ENCODE measurements at places on chromosomes 2 and 18.

- H3K4me1 ChIP-seq: peaks cover 62% of the 10 kb centered on the region
- DNase-seq: peak; percentile 65
- no peak overlapping the region for H3K4me3 ChIP-seq
- H3K27ac ChIP-seq: peak overlapping the region; percentile 92
Measured at GRCh38 chr2:84832772-84833461, 48.0 kb downstream of the TRABD2A start.

DNA sequence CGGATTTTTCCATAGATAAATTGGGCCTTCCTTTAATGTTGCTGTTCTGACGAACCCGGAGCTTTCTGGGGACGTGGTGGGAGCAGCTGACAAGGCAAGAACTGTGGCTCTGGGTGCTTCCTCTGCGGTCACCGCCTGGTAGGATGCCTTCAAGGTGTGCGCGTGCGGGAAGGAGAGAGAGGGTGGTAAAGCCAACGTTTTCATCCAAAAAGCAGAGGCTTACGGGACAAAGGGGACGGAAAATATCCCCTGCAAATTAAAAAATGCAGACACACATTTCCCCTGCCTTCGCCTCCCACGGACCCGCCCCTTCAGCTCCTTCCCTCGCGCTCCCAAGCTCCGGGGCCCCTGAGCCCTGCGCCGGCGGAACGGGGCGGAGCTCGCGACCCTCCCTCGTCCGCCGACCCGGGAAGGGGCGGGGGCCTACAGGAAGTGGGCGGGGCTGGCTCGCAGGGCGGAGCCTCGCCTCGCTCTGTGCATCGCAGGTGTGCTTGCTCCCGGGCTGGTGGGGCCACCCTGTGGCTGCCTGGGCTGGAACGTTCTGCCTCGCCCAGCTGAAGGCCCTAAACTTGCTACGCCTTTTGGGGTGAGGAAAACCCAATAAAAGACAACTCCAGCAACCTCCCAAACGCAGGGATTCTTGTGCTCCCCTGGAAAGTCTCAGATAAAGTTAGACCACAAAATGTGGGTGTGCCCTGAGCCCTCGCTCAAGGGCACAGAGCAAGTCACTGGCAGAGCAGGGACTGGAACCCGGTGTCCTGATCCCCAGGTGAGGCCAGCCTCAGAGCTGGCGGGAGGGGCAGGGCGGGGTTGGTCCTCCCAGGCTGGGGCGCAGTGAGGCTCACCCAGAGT, 25.4 kb upstream of the SLC66A3 start:
- no peaks in the 10 kb centered on the region for H3K36me3 ChIP-seq
- H3K27ac ChIP-seq: no peak overlapping the region
- no peaks in the 10 kb centered on the region for H3K27me3 ChIP-seq
- no peak for DNase-seq
- H3K4me3 ChIP-seq: no peak overlapping the region

GRCh38 chr2:71309-72035, 25.2 kb upstream of the FAM110C start:
- no peak overlapping the region for H3K4me3 ChIP-seq
- no peaks in the 10 kb centered on the region for H3K4me1 ChIP-seq
- no peak overlapping the region for H3K27ac ChIP-seq
- H3K27me3 ChIP-seq: no peaks in the 10 kb centered on the region

GRCh38 chr2:23019476-23019875, 365.5 kb upstream of the KLHL29 start:
- no peak overlapping the region for H3K4me3 ChIP-seq
- H3K27ac ChIP-seq: no peak overlapping the region
- no peak for DNase-seq
- H3K4me1 ChIP-seq: no peaks in the 10 kb centered on the region

GRCh38 chr2:239047861-239048260, 200.0 kb downstream of the TWIST2 start:
- H3K36me3 ChIP-seq: peaks cover 32% of the 10 kb centered on the region
- no peak overlapping the region for H3K4me3 ChIP-seq
- H3K27ac ChIP-seq: no peak overlapping the region
- DNase-seq: no peak
- H3K27me3 ChIP-seq: no peaks in the 10 kb centered on the region
- no peaks in the 10 kb centered on the region for H3K4me1 ChIP-seq

GRCh38 chr2:134537121-134537520, 181.7 kb downstream of the TMEM163 start:
- H3K4me3 ChIP-seq: no peak overlapping the region
- no peak for DNase-seq
- H3K4me1 ChIP-seq: no peaks in the 10 kb centered on the region
- H3K27ac ChIP-seq: no peak overlapping the region
- no peaks in the 10 kb centered on the region for H3K27me3 ChIP-seq

DNA sequence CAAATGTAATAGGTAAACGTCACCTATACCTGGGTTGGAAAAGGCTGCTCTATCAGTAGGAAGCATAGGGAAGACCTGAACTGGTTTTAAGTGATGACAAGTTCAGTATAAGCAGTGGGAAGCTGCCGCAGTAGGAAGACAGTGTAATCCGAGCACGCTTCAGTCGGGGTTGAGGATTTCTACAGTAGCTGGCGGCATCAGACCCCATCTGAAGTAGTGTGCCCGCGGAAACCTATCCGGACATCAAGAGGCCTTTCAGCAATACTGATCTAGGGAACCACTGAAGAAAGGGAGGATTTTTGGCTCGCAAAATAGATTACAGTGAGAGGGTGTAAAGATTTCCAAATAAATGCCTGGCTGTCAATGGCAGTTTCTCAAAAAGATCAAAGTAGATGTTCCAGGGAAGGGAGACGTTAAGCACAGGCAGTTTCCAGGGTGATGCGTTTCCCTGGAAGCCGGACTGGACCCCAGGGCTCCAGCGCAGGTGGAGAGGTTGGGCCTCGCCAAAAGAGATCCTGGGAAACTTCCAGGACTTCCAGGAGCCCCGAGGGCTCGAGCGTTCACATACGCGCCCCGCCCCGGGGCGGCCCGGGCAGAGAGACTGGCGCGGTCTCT, 5.3 kb downstream of the LOXL3 start:
- H3K36me3 ChIP-seq: no peaks in the 10 kb centered on the region
- H3K4me3 ChIP-seq: peak overlapping the region; percentile 10
- H3K4me1 ChIP-seq: peaks cover 19% of the 10 kb centered on the region
- no peak overlapping the region for H3K27ac ChIP-seq
- DNase-seq: no peak

GRCh38 chr2:45192991-45193390, 183.7 kb upstream of the SIX2 start:
- H3K27ac ChIP-seq: no peak overlapping the region
- no peak for DNase-seq
- no peak overlapping the region for H3K4me3 ChIP-seq

GRCh38 chr18:23012249-23012648, 79.1 kb downstream of the RBBP8 start:
- H3K4me3 ChIP-seq: no peak overlapping the region
- no peak for DNase-seq
- no peaks in the 10 kb centered on the region for H3K27me3 ChIP-seq
- no peak overlapping the region for H3K27ac ChIP-seq
- H3K4me1 ChIP-seq: no peaks in the 10 kb centered on the region

DNA sequence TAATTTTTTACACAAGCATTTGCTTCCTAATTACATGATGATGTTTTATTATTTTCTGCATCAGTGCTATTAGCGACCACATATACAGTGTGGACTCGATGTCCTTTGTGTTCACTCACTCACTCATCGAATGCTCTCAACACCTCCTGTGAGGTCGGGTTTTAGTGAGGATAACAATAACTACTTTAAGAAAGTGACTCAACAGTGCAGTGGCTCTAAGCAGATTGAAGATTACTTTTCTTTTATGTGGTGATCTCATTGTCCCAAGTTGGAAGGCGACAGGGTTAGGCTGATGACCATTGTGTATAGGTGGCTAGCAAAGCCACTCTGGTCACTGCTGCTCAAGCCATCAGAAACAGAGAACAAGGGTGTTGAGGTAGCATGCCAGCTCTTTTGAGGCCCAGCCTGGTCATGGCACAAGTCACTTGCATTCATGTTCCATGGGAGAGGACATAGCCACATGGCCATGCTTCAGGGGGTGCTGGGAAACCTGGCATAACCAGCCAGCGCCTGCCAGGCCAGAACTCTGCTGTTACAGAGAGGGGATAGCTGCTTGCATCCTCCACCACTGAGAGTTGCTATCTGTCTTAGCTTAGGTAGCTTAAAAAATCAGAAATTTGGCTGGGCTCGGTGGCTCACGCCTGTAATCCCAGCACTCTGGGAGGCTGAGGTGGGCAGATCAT, 60.4 kb downstream of the PDCL3 start:
- H3K27me3 ChIP-seq: no peaks in the 10 kb centered on the region
- no peaks in the 10 kb centered on the region for H3K36me3 ChIP-seq
- H3K4me1 ChIP-seq: no peaks in the 10 kb centered on the region
- H3K27ac ChIP-seq: no peak overlapping the region

DNA sequence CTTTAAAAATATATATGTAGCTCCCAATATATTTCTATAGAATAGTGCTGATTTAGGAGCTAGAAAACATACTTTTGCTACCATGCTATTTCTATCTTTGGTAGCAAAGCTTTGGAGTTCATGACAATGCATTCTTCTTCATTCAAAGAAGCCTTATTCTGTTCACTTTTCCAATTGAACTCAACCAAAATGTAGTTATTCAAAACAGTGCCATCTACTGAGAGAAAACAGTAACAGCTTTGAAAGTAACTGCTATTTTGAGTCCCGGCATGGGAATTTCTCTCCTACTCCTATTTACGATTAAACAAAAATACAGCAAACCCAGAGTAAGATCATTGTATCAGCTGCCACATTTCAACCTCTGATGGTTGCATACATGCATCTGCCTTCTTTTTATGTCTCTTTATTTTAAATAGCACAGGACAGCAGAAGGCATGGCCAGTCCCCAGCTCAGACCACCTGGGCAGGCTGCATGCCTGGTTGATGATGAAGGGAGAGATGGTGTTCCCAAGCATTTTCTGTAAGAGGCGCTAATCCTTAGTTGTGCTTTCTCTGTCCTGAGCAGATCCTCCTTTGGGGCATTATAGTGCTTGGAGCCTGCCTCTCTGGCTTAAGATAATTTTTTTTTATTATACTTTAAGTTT, 69.7 kb upstream of the SULT1C3 start:
- DNase-seq: no peak
- H3K36me3 ChIP-seq: no peaks in the 10 kb centered on the region
- no peaks in the 10 kb centered on the region for H3K4me1 ChIP-seq
- H3K27me3 ChIP-seq: no peaks in the 10 kb centered on the region
- no peak overlapping the region for H3K27ac ChIP-seq
- H3K4me3 ChIP-seq: no peak overlapping the region

DNA sequence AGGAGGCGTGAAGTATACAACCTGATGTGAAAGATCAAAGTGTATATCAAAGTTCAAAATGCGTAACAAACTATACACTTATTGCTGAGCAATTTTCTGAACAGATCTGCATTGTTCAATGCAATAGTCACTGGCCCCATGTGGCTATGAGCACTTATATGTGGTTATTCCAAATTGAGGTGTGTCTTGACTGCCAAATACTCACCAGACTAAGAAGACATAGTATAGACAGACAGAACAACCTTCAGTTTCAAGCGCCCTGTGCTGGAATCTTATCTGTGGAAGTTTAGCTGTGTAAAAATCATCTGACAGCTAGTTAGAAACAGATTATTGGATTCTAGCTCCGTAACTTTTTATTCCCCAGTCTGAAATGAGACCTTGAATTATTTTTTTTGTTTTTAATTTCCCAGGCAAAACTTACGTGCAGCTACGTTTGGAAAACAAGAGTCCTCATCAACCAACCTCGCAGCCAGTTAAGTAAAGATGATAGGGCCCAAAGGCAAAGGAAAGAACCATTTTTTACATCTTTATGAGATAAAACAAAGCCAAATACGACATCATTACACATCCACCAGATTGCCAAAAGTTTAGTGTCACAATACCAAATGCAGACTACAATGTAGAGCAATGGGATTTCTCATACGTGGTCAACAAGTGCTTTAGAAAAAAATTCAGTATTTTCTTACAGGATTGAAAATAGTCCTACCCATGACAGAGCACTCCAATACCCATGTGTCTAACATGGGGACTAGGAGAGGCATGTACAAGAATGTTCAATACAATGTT, 37.2 kb downstream of the MBOAT2 start:
- H3K27me3 ChIP-seq: no peaks in the 10 kb centered on the region
- no peaks in the 10 kb centered on the region for H3K4me1 ChIP-seq
- H3K36me3 ChIP-seq: no peaks in the 10 kb centered on the region
- no peak for DNase-seq

DNA sequence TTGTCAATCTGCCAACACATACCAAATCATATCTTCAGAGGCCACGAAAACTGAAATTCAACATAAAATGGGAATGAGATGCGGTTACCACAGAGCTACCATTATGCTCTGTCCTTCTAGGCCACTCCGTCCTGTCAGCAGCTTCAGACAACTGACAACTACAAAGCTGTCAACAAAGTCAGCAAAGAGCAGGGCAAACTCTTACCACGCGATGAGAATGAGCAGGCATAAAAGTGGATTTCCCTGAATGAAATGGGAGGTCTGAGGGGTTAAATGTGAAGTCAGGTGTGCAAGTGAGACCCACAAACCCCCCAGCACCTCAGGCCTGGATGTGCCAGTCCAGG, 130.1 kb downstream of the LNPK start:
- no peaks in the 10 kb centered on the region for H3K4me1 ChIP-seq
- no peak overlapping the region for H3K27ac ChIP-seq
- no peaks in the 10 kb centered on the region for H3K27me3 ChIP-seq
- no peak overlapping the region for H3K4me3 ChIP-seq
- no peaks in the 10 kb centered on the region for H3K36me3 ChIP-seq

DNA sequence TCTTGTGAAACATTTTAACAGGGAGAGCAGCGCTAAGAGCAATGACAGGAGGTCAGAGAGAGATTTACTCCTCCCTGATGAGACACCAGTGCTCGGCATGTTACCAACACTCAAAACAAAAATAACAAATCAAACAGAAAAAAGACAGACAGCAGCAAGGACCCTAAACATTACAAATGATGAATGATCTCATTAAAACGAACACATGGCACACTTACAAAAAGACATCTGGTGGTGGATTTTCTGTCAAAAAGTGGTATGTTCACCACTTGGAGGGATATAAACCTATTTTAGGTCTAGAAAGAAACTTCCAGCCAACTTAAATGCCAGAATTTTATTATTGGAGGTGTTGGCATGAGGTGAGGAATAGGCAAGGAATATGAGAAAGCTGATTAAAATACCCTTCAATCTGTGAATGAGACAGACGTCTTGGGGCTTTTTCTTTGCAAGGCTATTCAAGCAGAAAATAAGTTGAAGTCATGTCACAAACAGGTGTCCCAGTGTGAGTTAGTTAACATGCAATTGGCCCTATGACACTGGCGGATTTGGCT, 112.8 kb downstream of the PRELID3A start:
- no peak for DNase-seq
- no peaks in the 10 kb centered on the region for H3K4me1 ChIP-seq
- no peak overlapping the region for H3K4me3 ChIP-seq
- H3K27me3 ChIP-seq: no peaks in the 10 kb centered on the region
- no peaks in the 10 kb centered on the region for H3K36me3 ChIP-seq
- no peak overlapping the region for H3K27ac ChIP-seq

GRCh38 chr2:33443274-33443829, 33.1 kb upstream of the RASGRP3 start:
- H3K27me3 ChIP-seq: no peaks in the 10 kb centered on the region
- no peak overlapping the region for H3K4me3 ChIP-seq
- DNase-seq: no peak
- peaks cover 5% of the 10 kb centered on the region for H3K4me1 ChIP-seq
- H3K27ac ChIP-seq: no peak overlapping the region

GRCh38 chr2:230816735-230817134, 48.0 kb upstream of the ITM2C start:
- H3K27ac ChIP-seq: no peak overlapping the region
- DNase-seq: no peak
- no peaks in the 10 kb centered on the region for H3K27me3 ChIP-seq
- no peak overlapping the region for H3K4me3 ChIP-seq
- H3K4me1 ChIP-seq: no peaks in the 10 kb centered on the region

Measured in CD14-positive monocyte (primary cell).